ENCODE measurements at places on chromosomes 16 and 17.

- DNase-seq: peak; percentile 80
Observed at GRCh38 chr17:47066841-47067682, 88.0 kb upstream of the RPRML start.

GRCh38 chr17:31225831-31226230, 71.2 kb downstream of the OMG start:
- no peak for DNase-seq

- no peak for DNase-seq
Observed at GRCh38 chr17:18267366-18267765, 6.9 kb downstream of the MIEF2 start.

DNA sequence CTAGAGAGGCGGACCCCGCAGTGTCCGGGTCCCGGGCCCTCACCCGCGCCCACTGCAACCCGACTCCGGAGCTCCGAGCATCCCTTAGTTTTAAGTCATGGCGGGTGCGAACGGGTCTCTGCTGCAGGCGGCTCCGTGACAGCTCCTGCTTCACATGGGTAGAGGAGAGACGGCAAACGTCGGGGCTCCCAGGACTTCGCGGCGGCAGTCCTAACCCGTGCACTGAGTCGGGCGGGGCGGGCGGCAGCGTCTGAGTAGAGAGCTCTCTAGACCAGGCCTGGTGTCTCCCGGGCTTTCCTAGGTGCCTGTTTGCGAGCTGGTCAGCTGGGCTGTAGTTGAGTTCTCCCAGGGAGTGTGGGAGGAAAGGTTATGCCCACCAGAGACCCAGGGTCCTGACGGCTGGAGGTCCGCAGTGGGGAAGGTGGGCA, 345 bp downstream of the TSC2 start:
- peak; percentile 15 for DNase-seq

GRCh38 chr17:34082404-34082803, 172.7 kb upstream of the CCL2 start:
- no peak for DNase-seq

DNA sequence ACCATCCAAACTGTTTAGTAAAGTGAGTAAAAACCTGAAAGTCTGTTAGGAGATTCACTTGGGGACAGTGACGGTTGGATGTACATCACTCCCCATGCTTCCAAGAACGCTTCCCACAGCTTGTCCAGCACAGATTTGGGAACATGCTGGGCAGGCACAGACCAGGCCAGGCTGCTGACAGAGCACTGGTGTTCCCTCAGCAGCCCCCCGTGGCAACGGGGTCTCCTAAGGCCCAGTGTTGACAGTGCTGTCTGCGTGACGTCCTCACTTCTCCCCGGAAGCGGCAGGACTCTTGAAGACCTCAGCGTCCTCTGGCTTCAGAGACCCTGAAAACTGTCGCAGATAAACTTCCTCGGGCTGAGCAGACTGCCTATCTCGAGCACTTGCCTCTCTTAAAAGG, 8.9 kb upstream of the TRPV3 start:
- DNase-seq: no peak

GRCh38 chr17:64382061-64382583, 8.5 kb downstream of the PECAM1 start:
- no peak for DNase-seq

DNA sequence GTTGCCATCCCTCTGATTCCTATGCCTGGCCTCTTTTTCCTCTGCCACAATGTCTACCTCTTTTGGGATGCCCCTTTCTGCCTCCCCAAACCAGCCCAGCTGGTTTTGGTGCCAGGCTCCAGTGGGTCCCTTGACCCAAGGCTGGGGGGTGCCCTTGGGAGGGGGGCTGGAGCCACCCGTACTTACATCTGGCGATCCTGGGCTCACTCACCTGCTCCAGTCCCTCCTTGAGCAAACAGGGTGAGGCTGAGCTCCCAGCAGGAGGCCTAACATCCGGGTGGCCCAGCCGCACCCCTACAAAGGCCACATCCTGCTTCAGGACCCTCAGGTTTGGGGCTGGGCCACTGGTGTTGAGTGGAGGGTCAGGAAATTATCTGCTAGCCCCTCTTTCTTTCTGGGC, 1.2 kb downstream of the ERN2 start:
- DNase-seq: no peak

DNA sequence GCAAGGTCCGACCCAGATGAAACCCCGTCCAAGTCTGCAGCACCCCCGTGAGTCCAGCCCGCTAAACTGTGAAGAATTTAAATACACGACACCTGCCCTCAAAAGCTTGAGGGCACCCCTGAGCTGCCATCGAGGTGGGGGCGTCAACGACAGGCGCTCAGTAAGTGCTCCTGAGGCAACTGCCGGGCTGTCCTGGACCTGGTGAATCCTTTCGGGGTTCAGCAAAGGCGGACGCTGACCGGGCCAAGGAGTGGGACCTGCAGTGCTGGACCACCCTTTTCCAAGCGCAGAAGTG, 512 bp upstream of the ENDOV start:
- no peak for DNase-seq

DNA sequence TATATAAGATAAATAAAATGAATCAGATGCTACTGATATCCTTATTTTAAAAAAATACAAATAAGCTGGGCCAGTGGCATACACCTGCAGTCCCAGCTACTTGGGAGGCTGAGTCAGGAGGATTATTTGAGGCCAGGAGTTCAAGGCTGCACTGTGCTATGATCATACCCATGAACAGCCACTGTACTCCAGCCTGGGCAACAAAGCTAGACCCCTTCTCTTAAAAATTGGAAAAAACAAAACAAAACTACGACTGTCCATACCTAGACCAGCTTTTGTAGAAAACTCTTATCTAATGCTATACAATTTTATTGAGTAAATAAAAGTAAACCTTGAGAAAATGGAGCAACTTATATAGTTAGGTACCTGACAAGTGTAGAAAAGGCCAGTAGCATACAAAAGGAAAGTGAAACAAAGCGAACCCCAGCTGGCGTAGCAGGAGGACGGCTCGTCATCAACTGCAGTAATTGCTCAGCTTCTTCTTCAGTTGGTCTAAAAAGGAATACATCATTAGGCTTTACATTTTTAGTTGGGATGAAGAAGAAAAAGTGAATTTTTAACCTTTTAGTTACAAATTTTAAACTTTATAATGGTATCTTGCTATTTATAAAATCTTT, 23.6 kb downstream of the INTS2 start:
- peak; percentile 53 for DNase-seq

- DNase-seq: no peak
Observed at GRCh38 chr17:57379237-57379894, 123.0 kb downstream of the MSI2 start.

DNA sequence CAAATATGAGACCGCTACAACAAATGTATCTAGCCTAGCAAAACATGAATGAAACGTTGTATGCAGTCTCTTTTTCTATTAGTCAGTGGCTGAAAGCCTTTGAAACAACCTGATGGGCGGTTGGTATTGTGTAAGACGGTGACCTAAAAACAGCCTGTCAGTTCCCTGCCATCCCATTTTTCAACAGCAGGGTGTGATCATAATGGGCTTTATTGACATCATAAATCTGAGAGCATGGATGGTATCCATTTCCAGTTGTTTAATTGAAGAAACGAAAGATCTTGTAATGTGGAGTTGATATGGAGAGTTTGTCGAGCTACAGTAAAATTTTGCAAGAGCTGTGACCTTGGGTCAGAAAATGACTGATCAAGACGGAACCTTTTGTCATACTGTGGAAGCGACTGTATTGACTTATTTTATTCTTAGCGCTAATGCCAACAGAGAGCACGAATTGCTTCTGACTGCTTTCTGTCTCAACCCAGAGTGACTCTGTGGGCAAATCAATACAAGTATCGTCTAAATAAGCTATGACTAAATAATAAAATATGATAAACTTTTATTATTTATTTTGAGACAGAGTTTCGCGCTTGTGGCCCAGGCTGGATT, 12.3 kb upstream of the MEIOB start:
- no peak for DNase-seq

DNA sequence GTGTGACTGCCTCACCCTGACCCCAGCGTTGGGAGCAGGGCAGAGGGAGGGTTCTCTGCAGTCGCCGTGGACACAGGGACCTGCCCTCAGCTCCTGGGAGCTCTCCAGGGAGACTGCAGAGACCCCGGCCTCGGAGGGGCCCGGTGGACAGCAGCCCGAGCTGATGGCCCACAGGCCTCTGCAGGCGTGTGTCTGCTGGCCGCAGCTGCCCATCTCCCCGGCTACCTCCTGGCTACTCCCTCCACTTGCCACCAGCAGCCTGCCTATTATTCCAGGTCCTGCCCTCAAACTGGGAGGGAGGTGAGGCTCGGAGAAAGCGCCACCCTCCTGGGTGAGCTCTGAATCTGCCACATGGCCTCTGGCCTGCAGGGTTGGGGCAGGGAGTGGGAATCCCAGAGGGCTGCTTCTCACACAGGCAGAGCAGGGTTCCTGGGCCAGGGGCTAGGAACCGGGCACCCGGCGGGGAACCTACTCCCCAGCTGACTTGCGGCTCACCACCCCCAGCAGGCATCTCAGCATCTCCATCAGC, 7.2 kb downstream of the SLC16A5 start:
- DNase-seq: no peak

GRCh38 chr16:84600343-84601229, 17.3 kb downstream of the COTL1 start:
- DNase-seq: no peak

- DNase-seq: no peak
Observed at GRCh38 chr16:27508476-27508875, 41.2 kb downstream of the GTF3C1 start.

DNA sequence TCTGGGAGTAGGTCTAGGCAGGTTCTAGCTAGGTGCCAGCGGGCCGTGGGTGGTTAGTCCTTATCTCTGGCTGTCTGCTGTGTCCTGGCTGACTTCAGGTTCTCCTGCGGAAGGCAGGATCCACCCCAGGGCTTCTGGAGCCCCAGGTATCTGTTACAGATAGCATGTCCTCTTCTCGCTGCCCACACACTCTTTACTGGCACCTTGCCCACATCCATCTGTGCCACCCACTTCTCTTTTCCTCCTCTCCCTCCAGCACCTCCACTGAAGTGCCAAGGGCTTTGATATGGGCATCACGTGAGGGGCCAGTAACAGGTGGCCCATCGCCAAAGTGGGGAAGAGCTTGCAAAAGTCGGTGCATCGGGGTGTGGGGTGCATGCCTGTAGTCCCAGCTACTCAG, 4.6 kb upstream of the MPP2 start:
- DNase-seq: no peak

GRCh38 chr16:83045790-83046189, 419.0 kb downstream of the CDH13 start:
- no peak for DNase-seq

DNA sequence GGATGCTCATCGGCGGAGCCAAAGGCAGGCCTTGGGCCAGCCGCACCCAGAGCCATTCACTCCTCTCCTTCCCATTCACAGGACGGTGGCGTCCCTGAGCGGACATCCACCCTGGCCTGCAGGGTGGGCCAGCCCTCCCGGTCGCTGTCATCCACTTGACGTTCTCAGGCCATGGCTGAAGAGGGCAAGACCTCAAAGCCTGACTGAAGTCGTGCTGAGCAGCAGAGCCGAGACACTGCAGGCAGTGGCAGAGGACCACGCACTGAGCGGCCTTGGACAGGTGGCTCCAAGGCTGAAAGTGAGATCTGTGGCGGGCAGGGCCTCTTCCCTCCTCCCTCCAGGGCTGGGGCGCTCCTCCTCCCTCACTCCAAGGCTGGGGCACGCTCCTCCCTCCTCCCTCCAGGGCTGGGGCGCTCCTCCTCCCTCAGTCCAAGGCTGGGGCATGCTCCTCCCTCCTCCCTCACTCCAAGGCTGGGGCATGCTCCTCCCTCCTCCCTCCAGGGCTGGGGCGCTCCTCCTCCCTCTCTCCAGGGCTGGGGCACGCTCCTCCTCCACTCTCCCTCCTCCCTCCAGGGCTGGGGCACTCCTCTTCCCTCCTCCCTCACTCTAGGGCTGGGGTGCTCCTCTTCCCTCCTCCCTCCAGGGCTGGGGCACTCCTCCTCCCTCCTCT, 24.1 kb downstream of the GNPTG start:
- DNase-seq: no peak

DNA sequence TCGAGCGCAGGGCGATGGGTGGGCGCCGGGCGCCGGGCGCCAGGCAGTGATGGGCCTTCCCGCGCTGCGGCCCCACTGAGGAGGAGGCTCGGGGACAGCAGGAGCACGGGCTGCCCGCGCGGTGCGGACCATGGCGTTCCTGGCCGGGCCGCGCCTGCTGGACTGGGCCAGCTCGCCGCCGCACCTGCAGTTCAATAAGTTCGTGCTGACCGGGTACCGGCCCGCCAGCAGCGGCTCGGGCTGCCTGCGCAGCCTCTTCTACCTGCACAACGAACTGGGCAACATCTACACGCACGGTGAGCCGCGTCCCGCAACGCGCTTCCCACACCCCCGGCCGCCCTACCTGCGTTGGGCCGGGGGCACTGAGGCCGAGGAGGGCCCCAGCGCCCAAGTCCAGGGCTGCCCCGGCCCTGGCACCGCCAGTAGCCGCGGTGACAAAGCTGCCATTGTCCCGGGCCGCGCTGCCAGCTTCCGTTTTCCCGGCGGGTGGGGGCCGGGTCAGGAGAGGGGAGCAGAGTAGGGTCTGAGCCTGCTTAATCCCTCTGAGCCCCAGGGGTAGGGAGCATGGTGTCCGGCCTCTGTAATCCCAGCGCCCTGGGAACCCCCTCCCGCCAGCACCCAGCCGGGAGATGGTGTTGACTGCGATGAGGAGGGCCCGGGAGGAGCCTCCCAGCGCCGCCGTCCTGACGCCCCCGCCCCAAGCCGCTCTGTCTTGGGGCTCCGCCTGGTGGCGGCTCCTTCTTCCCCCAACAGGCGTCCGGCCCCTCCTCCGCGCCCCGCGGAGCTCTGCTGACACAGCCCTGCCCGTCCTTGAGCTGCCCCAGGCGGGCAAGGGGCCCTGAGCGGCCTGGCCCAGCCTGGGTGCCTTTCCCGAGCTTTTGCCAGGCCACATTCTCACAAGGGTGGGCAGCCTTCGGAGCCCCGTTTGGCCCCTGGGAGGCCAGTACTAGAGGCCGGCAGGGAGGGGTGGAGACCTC, 685 bp downstream of the PAQR4 start:
- DNase-seq: peak; percentile 69

DNA sequence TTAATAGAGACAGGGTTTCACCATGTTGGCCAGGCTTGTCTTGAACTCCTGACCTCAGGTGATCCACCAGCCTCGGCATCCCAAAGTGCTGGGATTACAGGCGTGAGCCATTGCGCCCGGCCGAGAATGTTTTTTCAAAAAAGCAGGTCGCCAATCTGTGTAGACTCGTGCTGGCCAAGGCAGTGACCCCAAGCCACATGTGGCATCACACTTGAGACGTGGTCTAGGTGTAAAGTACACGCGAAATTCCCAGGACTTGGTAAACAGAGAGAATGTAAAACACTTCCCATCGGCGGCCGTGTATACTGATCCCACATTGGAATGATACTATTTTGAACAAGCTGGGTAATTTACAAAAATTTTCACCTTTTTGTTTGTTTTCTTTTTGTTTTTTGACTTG, 41.1 kb downstream of the TBC1D16 start:
- DNase-seq: no peak

- no peak for DNase-seq
Observed at GRCh38 chr16:80655751-80656150, 115.0 kb downstream of the DYNLRB2 start.
